AML-193 (cell line): ENCODE measurements at places on chromosomes 12 and 14.
A peak's percentile ranks its signal among the peaks of the same experiment; 100 is the strongest.

- DNase-seq: no peak
Measured at GRCh38 chr12:107163413-107163812, 70.1 kb upstream of the CRY1 start.

- DNase-seq: peak; percentile 55
Measured at GRCh38 chr14:25406818-25407217, 356.9 kb upstream of the STXBP6 start.

DNA sequence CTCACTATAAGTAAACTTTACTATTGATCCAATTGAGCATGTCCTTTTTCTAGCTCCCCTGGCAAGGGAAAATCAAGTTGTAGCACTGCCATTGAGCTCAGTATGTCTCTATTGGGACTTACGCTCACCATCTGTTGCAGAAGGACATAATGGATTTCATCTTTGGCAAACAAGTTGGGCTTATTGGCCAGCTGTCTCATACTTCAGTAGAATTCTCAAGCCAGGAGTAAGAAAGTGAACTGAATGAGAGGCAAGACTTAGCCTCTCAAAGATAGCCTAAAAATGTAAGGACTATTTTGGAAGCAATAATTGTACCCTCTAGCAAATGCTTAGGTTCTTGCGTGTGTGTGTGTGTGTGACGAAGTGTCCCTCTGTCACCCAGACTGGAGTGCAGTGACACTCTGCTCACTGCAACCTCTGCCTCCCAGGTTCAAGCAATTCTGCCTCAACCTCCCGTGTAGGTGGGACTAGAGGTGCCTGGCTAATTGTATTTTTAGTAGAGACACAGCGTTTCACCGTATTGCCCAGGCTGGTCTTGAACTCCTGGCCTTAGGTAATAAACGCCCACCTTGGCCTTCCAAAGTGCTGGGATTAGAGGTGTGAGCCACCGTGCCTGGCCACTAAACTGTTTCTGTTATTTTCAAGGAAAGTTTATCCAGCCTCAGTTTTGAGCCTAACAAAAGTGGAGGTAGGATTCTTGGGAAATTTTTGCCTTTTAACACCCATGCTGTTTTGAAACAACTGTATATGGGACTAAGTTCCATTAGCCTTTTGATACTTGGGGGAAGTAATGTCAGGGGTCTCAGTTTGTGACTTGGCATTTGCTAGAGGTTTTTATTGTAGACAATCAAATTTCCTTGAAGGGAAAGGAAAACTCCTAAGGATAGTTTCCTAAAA, 7.0 kb downstream of the HNRNPA1 start:
- DNase-seq: no peak

GRCh38 chr12:67764946-67765619, 116.5 kb downstream of the DYRK2 start:
- no peak for DNase-seq

DNA sequence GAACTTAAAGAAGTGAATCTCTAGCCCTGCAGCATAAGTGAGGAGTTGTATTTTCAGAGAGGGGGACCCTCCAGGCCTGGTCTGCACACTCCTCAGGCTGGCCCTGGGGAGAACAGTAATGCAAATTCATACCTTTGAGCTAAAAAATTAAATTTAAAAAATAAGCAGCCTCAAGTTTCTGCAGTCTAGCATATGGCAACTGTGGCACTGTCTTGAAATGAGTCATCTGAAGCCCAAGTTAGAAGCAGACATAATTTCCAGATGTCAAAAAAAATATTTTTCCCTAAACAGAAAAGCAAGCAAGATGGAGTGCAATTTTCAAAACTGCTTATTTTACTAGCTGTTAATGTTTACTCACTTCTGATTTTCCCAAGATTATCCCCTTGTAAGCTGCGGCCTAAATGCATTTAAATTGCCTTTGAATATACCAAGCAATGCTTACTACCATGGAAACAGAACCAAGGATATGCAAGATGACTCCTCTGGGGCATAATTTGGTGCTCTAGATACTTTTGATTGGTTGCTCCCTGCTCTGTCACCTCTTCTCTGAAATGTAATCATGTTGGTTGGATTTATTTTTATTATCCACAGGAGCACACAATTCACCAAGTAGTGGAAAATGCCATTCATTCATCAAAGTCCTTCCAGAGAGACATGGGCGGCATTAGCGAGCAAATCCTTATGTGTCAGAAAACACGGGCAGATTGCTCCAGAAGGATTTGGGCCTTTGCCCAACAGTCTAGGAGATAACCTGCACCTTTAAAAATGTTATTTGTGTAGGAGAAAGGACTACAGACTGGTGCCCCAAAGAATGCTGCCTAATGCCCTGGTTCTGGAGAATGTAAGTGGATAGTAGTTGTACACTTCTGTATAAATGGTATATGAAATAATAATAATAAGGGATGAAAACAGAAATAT, 25.0 kb upstream of the DHRS7 start:
- no peak for DNase-seq

- DNase-seq: no peak
Measured at GRCh38 chr14:101074196-101075024, 170.9 kb upstream of the RTL1 start.

DNA sequence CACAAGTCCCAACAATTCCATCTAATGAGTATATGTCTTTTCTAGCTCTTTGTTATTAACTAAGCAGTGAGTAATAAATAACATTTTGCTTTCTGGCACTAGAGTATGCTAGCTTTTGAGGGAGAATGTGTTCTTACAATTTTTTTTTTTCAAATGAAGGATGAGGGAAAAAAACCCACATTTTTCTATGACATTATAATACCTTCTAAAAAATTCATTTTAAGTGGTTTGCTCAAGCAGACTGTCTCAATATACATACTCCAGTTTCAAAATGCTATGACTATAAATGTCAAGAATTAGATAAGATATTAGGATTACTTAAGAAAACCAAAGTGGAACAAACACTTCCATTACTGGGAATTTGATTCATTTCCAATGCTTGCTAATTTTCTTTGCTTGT, 394.6 kb downstream of the C12orf75 start:
- no peak for DNase-seq

- DNase-seq: no peak
Measured at GRCh38 chr14:77302926-77303325, 17.8 kb downstream of the POMT2 start.

GRCh38 chr12:80858356-80858755, 79.4 kb downstream of the LIN7A start:
- no peak for DNase-seq

DNA sequence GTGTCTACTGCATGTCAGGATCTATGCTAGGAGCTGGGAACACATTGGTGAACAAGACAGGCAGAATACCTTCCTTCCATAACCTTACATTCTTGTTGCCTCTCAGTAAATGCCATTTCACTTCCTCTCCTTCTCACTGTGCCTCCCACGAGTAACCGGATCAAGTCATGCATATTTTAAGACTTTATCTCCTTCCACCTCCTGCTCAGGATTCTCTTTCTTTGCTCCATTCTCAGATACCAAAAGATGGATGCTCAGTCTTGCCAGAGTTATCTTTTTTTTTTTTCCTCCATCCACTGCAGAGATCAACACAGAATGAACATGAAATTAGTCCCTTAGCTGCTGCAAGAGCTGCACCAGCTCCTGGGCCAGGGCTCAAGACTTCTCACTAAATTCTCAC, 20.0 kb upstream of the APPL2 start:
- no peak for DNase-seq

GRCh38 chr14:74956280-74957072, 1.1 kb upstream of the PGF start:
- DNase-seq: no peak

GRCh38 chr14:52286661-52287649, 19.5 kb downstream of the PTGDR start:
- no peak for DNase-seq

GRCh38 chr12:118354903-118355302, 17.8 kb downstream of the TAOK3 start:
- no peak for DNase-seq

- no peak for DNase-seq
Measured at GRCh38 chr12:66024949-66025348, 105.6 kb downstream of the LLPH start.

DNA sequence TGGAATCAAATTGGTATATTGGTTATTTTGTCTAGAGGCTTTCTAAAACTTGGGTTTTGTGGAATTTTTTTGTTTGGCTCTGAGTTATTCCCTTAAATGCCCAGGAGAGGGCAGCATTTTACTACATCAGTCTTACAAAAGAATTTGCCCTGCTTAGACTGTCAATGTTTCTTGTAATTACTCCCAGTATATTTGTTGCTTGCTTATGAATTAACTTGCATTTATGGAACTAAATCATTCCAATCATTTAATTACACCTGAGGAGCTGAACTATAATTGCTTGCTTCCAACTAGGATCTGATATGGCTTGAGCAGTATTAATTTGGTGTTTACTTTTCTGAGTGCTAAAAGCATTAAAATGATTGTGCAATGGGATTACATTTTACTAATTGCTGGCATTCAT, 48.7 kb downstream of the MIPOL1 start:
- DNase-seq: peak; percentile 29

DNA sequence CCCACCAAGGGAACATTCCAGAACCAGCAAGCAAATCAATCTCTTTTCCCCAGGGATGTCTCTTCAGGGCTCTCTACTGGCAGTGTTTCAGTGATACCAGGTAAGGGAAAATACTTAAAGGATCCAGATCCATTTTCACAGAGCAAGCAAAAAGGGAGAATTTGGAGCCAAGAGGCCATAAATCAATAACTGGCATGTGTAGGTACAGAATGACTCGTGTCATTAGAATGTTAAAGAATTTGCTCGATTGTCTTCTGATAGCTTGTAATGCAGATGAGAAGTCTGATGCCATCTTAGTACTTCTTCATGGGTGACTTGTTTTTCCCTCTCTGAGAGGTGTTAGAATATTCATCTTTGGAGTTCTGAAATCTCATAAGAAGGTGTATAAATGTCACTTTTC, 242.9 kb downstream of the KTN1 start:
- DNase-seq: no peak

DNA sequence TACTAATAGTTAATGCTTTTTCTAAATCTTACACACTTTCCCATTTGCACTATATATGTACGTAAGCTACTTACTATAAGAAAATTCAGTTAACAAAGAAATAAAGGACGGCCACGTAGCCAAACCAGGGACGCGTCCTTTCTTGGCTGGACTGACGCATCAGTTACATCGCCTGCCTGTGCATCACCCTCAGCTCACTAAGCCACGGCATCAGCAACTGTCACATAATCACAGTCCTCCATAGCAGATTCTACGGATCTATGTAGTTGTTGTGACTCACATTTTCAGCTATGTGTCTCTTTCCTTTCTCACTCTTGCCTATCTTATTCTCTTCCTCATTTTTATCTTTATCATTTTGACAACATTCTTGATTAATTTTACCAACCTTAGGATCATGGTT, 38.1 kb upstream of the C12orf50 start:
- DNase-seq: no peak

- no peak for DNase-seq
Measured at GRCh38 chr12:67043771-67044170, 225.4 kb upstream of the CAND1 start.

DNA sequence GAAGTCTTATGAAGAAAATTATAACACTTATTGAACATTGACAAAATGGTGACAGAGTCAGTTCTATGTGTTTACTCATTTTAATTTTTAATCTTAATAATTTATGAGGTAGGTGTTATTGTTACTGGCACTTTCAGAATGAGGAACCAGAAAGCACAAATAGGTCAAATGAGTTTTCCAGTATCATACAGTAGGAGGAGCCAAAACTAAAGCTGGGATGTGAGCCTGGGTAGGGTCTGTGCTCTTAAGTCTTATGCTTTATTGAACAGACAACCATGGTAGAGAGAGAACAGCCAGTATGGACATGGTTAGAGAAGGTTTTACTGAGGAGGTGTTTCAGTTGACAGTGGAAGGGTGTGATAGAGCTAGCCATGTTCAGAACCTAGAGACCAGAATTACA, 775.7 kb downstream of the TMTC2 start:
- no peak for DNase-seq

DNA sequence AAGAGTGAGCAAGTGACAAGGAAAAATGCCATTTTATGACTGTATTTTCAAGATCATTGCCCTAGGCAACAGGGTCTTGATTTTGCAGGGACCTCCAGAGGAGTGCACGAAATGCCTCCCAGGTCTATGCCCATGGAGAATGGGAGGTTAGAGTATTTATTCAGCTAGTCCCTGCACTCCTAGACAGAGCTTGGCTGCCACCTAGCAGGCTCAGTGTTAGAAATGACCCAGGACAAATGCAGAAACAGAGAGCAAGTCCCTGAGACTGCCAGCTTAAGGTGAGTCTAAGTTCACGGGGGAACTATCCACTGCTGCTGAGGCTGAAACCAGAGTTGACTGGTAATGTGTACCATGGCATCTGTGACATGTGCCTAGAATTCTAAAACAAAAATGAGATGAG, 506.4 kb downstream of the MED13L start:
- DNase-seq: no peak

DNA sequence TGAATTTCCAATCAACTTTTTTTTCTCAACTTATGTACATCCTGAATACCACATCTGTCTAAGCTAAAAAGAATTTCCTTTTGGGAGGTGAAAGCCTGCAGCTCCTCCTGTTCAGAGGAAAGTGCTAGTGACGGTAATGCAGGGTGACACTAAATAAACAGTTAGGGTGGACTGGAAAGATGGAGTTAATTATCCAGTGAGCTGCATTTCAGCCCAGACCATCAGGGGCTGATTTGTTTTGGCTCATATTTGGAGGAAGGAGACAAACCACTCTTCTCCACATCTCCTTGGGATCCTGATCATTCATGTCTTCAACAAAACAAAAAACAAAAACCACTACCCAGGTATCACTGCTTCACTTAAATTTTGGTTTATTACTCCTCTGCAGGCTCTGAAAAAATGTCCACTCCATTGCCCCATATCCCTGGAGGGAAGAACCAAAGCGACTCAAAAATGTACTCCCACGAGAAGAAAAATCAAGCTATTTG, 5.1 kb upstream of the SIX1 start:
- no peak for DNase-seq

GRCh38 chr14:32468955-32469354, 139.9 kb downstream of the AKAP6 start:
- DNase-seq: no peak

DNA sequence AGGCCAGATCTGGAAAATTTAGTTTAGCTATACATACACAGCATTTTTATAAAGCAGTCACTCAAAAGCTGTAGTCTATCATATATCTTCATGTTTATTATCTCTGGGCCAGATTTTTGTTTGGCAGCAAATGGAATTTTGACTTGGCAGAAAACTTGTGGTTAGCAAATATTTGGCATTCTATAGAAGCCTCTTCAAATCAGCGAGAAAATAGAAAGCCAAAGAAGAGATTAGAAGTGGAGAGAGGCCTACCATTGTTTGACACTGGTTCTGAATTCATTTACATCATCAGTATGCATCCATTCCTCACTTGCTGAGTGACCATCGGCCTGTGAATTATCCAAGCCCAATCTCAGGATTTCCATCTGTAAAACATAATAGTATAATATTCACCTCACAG, 1077.6 kb downstream of the GALC start:
- DNase-seq: no peak

DNA sequence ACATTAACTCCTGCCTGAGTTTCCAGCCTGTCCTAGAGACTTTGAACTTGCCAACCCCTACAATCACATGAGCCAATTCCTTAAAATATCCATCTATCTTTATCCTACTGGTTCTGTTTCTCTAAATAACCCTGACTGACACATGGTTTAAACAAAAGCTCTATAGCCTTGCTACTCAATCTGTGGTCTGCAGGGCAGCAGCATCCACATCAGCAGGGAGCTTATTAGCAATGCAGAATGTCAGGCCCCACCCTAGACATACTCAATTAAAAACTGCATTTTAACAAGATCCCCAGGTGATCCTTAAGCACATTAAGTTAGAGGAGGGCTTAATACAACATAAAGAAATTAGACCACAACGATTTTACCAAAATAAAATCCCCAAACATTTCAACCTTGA, 108.3 kb upstream of the CPSF6 start:
- no peak for DNase-seq
